Epithelial cell of proximal tubule (primary cell): ENCODE measurements at places on chromosomes 4 and X.

DNA sequence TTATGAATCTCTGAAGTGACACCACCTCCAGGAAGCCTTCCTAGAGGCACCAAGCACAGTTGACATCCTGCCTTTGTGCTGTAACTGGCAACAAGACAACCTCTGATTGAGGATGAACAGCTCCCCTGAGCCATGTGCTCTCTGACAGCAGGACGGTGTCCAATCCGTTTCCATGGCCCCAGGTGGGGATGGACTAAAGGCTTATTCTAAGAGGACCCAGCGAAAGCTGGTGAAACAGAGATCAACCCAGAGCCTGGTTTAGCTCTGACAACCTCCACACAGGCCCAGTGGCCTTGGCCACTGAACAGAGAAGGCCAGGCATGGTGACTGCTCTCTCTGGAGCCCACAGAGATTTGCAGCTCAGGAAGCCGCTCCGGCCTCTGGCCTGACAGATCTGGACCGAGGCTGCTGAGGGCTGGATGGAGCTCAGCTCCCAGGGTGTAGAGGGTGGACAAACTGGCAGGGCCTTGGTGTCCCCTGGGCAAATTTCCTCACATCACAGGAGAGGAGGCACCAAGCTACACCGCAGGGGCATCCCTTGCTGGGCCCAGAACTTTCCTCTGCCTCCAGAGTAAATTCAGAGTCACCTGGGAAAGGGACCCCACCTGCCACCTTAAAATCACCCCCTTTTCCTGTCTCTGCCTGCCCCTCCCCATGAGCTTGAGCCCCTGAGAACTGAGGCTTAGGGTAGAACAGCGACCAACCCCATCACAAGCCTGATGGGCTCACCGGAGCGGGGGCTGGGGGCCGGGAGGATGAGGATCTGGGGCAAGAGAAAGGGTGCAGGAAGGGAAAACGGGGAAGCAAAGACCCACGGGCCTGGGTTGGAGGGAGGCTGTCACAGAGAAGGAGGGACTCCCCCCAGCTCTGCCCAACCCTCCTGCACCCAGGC, 40.2 kb downstream of the HMX1 start:
- no peak for DNase-seq

DNA sequence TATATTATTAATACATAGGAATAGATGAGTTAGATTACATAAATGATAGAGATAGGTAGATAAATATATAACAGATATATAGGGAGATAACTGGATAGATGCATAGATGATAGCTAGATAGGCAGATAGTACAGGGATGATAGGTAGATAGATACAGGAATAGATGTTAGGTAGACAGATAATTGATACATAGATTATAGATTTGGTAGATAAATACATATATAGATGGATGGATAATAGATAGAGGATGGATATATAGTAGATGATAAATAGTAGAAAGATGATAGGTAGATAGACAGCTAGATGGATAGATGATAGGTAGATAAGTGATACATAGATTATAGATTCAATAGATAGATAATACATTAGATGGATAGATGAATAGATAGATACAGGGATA, 283.6 kb downstream of the SHOX start:
- DNase-seq, result no peak

GRCh38 chrX:151929126-151929525, 16.4 kb downstream of the MAGEA4 start:
- no peak for DNase-seq

DNA sequence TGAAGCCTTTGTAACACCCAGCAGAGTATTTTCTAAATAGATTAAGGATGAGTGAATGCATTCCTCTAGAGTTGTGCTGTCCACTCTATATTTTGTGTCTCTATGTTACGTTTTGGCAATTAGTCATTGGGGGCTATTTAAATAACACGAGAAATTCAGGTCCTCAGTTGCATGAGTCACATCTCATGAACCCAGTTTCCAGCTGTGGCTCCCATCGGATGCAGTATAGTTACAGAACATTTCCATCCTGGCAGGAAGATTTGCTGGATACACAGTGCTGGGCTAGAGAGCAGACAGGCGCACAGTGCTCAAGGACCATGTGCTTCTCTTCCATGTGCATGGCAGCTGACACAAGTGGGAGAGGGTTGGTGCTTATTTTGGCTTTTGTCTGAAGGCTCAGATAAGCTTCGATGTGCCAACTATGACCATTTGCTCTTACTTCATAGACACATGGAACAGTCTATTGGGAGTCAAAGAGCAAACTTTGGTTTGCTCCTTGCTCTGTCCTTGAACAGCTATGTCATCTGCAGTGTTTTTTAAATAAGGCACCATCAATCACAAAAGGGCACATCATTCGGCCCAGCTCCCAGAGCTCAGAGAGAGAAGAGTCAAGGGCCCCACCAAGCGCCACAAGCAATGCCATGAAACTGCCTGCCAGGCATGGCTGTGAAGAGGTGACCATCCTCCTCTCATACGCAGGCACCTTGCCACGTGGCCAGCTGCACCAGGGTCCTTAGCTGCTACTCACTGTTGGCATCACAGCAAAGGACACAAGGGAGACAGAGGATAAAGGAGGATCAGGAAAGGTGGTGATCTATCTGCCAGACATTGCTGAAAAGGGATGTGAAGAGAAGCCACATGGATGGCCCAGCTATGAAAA, 8.1 kb upstream of the STS start:
- DNase-seq, result no peak

- DNase-seq, result no peak
These were observed 75.5 kb upstream of the IRS4 start for GRCh38 chrX:108811891-108812290.

GRCh38 chrX:10199212-10199611, 42.4 kb downstream of the CLCN4 start:
- no peak for DNase-seq

DNA sequence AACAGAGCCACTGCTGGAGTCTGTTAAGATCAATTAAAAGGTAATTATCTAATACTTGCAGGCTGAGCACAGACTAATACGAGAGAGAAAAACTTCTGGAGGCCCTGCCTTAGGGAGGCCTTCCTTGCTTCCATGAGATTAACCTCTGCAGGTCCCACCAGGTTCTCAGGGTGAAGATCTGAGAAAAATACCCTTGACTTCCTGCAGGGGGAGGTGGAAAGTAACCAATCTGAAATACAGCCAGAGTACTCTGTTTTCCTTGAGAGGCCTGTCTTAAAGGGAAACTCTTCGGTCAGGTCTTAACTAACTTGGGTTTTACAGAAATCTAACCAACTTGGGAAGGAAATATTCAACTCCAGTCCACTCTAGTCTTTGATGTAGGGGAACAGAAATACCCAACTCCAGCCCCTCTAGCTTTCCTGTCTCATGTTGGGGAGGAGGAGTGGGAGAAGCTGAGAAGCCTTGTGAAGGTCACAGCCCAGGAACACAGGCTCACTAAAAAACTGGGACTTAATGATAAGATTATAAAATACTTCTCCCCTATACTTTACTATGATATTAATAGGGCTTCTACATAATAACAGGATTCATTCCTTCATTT, 77.1 kb downstream of the TBCK start:
- peak; percentile 27 for DNase-seq

- DNase-seq, result no peak
These were observed 29.2 kb upstream of the TRIM2 start for GRCh38 chr4:153174821-153175567.

DNA sequence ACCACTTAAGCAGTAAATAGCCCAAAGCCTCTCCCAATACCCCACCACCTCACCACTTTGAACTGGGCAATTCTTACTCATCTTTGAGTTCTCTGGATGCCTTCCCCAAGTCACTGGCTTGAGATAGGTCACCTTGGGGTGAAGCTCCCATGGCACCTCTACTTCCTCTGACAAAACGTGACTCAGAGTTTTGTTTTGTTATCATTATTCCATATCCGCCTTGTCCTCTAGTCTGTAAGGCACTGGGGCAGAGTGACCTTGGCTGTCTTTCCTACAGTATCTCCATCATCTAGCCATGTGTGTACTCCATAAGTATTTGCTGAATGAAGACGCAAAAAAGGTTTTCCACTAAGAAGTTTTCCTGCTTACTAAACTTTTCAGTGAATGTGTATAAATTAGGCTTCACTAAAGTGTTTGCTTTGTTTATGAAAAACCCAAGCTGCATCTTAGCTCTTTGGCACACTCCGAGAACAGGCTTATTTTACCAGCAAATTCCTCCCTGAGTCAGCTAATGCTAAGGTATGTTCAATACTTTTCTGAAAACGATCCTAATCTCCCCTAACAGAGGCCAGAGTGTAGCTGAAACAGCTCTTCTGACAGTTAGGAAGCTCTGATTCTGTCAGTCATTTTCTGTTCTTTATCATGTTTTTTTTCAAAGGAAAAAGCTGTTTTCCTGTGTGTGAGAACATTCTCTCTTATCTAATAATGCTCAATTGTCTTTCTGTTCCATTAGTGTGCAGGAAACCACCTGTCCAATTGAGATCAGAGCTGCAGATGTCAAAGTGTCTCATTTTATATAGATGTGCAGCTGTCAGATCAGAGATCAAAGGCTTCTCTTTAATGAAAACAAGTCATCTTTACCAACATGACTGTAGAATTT, 30.2 kb upstream of the TSPAN5 start:
- no peak for DNase-seq

DNA sequence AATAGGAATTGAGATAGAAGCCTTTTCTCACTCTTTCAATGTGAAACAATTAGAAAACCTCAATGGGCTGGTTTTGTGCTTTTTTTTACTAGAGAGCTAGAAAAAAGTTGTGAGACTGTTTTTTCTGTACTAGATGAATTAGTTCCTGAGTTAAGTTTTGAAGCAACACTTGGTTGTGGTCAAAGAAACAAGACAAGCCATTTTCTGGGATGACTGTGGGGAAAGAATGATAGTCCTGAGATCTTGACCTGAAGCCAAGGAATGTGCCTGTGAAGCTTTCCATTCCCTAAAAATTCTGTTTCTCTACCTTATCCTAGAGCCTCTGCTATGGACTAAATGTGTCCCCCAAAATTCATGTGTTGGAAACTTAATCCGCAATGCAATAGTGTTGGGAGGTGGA, 157.8 kb upstream of the TLL1 start:
- DNase-seq, result no peak

DNA sequence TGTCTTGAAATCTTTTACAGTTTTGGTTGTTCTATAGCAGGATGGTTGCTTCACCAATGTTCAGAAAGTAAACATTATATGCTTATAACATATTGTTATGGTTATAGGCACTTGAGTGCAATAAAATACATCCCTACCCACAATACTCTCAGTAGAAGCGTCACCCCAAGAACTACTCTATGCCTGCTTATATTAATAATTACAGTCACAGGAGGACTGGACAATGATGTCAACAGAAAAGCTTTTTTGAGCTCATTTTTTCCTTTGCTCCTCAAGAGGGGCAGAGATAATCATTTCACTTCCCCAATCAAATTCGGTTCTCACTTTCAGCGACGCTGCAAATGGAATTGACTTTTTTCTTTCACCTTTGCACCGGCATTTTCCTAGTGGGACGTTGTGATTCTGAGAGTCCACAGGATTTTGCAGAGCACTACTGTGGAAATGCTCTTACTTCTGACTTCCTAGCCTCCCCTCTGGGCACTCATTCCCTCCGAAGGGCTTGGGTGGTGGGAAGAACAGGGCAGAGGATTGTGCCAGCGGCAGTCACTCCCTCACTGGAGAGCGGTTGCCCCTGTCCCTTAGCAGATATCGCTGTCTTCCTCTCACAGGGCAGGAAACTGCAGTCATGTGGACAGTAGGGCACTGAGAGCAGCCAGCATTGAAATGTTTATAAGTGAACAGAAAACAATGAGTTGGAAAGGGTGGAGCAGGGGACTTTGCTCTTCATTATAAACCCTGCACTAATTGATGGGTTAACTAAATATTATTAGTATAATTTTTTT, 24.9 kb upstream of the SGMS2 start:
- no peak for DNase-seq

GRCh38 chr4:28665306-28665705, 1804.7 kb downstream of the STIM2 start:
- no peak for DNase-seq

DNA sequence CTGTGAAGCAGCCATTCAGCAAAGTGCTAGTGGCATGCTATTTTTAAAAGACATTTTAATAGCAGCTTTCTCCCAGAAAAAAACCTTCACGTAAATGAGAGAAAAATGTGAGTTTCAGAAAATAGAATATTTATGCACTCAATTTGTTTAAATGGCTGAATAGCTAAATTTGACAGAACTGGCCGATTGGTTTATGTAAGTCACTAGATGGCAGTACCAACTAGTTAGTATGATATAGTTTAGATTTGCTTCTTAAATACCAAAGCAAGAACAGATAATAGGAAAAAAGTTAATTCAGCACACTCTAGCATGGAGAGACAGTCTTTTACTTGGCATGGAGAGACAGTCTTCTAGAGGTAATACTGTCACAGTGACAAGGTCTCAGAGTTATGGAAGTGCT, 250.1 kb downstream of the SNCA start:
- DNase-seq, result no peak

- no peak for DNase-seq
These were observed 114.2 kb upstream of the FAT4 start for GRCh38 chr4:125200556-125200955.

DNA sequence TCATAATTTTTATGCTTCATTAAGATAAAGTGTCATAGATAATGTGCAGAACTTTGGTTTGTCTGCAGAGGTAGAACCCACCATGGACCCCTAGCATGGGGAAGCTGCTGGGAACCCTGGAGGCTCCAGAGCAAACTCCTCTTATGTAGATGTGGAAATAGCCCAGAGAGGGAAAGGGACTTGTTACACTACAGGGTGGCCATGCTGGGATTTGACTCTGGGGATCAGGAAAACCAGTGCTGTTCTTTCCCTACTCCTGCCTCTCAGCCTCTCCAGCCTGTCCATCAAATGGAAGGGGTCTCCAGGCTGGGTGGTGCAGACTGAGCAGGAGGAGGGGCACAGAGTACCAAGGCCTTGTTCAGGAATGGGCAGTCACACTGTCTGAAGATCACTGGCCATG, 54.2 kb downstream of the MSX1 start:
- no peak for DNase-seq

DNA sequence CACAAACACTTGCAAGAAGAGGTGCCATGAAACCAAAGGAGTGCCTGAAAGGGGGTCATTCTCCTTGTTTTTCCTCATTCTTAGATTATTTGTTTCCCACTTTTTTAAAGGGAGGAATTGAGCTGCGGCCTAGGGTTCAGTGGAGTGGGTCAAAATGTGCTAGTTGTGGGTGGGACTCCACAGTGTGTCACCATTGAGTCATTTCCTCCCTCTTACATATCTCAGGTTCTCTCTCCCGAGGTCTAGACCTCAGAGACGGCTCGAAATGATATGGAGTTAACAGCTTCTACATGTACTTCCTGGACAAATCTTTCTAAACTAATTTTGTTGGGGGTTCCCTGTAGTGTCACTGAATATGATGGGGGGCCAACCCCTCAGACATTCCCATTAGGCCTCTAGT, 328.4 kb upstream of the SPANXN1 start:
- no peak for DNase-seq

- DNase-seq, result no peak
These were observed 456.4 kb downstream of the DACH2 start for GRCh38 chrX:86604607-86605006.
